Caudate nucleus (tissue), 63 donors: ENCODE measurements at places on chromosomes 2 and 18.

DNA sequence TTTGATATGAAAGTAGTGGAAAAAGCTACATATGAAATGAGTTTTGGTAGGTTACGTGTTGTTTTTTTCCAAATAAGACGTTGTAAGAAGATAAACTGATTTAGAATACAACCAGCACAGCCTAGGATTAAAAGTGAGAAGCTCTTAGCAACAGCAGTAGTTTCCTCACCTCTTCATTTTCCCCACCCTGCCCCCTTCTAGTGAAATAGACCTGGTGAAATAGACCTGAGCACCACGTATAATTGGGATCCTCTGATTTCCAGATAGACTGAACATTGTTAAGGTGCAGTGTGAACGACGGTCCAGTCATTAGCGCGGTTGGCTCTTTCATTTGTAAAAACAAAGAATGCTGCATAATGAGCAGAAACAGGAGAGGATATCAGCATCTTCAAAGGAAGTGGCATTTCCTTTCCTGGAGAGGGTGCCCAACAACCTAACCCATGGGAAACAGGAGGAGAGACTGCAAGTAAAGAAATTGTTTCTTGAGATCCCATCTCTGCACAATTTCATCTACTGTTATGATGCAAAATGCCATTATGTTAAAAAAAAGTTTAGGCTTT, 114.3 kb downstream of the FIGN start:
- DNase-seq: no peak

GRCh38 chr2:200373973-200374416, 67.5 kb downstream of the SPATS2L start:
- DNase-seq: no peak

GRCh38 chr2:84768840-84769239, 112.0 kb downstream of the TRABD2A start:
- no peak for DNase-seq

DNA sequence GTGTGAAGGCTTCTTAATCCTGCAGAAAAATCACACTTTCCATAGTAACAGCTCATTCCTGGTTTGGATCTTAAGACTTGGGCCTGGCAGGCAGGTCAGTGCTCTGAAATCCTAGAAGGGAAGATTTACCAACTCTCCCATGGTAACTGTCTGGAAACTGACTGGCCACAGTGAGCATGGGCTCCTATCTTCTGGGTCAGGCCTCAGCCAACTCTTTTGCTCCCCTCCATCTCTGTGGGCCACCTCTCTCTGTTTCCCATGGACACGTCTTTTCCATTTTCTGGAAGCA, 86.7 kb downstream of the ACAA2 start:
- no peak for DNase-seq

DNA sequence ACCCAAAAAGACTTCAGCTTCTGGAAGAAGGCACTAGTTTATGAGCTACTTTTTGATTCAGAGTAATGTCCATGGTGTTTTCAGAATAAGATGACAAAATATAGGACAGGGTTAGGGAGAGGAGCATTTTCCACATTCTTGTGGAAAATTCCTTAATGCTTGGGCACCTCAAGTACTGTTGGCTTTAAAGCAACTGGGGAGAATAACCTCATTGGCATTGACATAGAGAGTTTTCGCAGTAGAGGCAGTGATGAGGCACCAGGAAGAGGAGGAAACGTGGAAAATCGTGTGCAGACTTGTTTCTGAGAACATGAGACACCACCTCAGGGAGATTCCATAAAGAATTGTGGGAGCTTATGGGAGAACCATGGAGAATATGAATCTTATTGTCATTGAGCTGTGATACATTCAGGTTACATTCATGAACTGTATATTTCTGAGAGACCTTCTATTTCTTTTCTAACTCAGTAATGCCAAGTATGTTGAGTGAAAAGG, 929.0 kb upstream of the NRXN1 start:
- DNase-seq: no peak

DNA sequence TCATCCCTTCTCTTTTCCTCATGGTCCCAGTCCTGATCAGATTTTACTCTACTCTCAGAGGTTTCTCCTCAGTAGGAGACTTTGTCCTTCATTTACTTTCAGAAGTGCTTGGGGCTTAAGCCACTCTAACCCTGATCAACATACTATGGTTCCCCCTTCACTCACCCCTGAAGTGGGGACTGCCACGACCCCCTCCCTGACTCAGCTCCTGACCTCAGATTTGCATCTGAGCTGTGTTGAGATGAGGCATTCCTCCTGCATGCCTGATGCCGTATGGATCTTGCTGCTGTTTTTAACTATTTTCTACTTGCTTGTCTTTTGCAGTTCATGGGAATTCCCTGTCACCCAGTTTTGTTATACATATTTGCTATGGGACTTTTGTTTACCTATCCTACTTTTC, 306.7 kb upstream of the CHST9 start:
- DNase-seq: no peak

GRCh38 chr2:133780099-133780996, 212.1 kb upstream of the NCKAP5 start:
- no peak for DNase-seq

DNA sequence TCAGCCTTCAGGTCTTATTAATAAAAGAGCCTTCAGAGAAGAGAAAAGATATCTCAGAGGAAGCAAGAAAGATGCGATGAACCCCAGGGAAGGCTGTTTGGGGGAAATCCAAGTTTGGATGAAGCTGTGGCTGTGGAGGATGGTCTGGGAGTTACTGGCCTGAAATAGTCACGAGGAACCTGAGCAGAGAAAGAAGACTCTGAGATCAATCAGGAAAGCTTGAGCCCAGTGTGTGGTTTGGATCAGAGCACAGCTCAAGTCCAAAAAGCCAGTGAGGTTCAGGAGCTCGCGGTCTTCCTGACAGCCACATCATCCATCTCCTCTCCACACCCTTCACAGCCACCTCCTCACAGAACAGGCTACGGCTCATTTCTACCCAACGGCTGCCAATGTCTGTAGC, 87.4 kb upstream of the SERPINE2 start:
- DNase-seq: no peak

DNA sequence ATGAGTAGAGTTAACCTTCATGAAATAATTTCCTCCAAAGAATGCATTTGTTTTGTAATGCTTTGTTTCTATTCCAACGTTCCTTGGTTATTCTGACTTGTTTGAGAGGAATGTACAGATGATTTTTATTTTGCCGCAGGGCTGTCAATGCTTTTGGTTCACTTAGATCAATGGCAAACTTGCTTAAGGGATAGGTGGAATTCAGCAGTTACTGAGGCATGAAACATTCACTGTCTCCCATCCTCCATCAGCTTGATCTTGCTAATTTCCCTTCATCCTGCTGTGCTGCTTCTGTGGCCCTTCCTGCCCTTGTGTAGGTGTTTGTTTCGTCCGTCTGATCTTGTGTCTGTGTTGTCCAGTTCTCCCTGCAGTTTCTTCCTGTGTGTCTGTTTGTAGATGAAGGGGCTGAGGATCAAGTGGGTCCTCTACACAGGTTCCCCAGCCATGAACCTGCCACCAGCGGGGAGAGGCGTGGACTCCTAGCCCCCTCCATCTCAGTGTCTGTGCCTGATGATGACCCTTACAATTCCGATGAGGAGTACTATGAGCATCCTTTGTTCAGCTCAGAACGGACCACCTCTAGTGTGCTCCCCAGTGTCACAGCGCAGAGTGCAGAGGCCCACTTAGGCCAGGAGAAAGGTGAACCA, 84.2 kb upstream of the UNC80 start:
- DNase-seq: no peak

- DNase-seq: no peak
Measured at GRCh38 chr2:233244818-233245217, 6.7 kb upstream of the ATG16L1 start.
